ENCODE measurements at places on chromosomes 2 and 18.

GRCh38 chr18:4384932-4385331 is 70.2 kb downstream of the DLGAP1 start:
- DNase-seq: no peak

DNA sequence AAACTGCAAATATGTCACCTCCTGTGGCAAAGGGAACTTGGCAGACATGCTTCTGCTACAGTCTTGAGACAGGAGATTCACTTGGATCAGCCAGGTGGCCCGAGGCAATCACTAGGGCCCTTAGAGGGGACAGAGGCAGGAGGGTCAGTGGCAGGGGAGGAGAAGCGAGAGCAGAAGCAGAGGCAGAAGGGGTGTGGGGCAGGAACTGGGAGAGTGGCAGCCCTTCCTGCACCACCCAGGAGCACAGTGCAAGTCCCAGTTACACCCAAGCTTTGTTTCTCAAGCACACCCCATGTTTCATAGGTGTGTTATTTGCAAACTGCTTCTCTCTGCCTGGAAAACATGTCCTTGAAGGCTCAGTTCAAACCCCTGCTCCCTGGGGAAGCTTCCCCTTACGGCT is 309.7 kb upstream of the MYT1L start:
- no peak for DNase-seq

GRCh38 chr18:8051453-8051852 is 484.3 kb downstream of the PTPRM start:
- DNase-seq: no peak

- peak; percentile 30 for DNase-seq
These were observed 103.5 kb downstream of the SPTBN1 start for GRCh38 chr2:54559593-54560145.

DNA sequence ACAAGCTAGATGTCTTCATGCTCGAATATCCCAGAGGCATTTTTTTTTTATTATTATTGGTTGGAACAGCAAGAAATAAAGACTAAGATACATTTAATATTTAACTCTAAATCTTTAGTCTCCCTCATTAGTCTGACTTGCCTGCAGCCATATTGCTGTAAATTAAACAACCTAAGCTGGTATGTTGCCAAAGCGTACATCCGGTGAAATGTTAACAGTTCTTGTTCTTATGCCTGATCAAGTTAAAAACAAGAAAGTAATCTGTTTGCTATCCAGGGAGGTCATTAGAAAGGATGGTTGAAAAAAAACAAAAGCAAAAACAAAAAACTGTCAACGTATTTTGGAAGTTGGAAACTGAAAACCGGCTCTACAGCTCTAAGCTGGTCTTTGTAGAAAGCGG is 125.9 kb upstream of the NABP1 start:
- DNase-seq: no peak

DNA sequence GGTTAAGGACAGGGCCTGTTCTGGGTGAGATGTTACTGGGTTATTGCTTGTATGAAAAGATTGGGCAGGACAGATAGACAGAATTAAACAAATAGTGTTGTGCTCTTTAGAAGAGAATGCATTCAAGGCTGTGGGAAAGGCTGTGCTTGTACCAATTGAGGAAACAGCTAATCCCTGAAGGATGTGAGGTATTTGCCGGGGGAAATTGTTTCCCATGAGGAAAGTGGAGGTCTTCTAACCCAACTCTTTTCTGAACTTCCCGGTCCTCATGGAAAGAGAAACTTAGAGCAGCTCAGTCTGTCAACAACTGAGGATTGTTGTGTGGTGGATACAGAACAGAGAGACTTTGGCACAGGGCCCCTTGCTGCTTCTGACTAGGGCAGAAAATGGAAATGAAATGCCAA is 9.5 kb downstream of the SLC1A4 start:
- no peak for DNase-seq

GRCh38 chr2:23069923-23070322 is 315.1 kb upstream of the KLHL29 start:
- DNase-seq: no peak

GRCh38 chr2:17958466-17959092 is 80.1 kb downstream of the KCNS3 start:
- DNase-seq: no peak

GRCh38 chr2:28664120-28664842 is 87.3 kb upstream of the PPP1CB start:
- DNase-seq: no peak

GRCh38 chr2:101435001-101435862 is 39.7 kb downstream of the RFX8 start:
- no peak for DNase-seq

- DNase-seq: no peak
These were observed 11.1 kb downstream of the FASTKD1 start for GRCh38 chr2:169562519-169562918.

GRCh38 chr18:62425465-62426190 is 97.2 kb upstream of the ZCCHC2 start:
- peak; percentile 76 for DNase-seq

DNA sequence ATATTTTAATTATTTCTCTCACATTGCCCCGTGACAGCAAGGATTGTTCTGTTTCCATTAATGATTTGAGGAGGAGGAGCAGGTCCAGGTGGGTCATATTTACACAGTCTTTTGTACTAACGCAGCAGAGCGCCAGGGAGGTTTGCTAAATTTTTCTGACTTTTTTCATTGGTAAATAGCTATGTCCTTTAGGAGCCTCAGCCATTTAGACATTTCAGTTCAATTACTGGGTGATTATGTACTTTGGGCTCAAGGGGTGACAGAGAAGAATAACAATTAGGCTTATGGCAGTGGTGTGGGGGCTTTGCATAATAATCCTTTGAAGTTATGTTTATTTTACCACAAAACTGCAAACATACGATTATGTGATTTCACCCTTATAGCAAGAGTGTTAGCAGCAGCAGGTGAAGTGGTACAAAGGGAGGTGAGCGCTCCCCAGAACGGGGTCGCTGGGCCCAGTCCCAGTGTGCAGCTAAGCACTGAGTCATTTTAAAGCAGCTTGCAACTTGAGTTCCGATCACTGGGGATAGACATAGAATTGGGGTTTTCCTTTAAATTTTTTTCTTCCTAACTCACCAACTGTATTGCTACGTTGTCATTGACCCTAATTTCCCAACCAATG is 80.3 kb downstream of the TSHZ1 start:
- DNase-seq: no peak
